ENCODE measurements at places on chromosomes 6 and 20.

GRCh38 chr6:143594647-143595046 lies 83.1 kb upstream of the PHACTR2 start:
- DNase-seq, result no peak

DNA sequence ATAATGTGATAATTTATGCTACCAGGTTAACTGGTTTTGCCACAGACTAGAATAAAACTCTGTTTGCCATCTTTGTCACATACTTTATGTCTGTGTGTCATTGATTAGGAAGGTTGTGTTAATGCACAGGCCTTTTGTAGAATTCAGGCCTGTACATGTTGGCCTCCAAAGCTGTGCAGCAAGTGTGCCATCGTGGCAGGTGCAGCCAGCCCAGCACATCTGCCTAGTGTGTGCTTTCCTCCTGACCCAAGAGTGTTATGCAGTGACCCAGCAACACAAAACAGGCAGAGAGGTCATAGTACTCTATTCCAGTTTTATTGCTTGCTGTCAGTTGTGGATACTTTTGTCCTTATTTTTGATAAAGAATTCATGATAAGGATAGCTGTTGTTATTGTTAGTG lies 3.7 kb downstream of the MAP3K4 start:
- DNase-seq, result no peak

DNA sequence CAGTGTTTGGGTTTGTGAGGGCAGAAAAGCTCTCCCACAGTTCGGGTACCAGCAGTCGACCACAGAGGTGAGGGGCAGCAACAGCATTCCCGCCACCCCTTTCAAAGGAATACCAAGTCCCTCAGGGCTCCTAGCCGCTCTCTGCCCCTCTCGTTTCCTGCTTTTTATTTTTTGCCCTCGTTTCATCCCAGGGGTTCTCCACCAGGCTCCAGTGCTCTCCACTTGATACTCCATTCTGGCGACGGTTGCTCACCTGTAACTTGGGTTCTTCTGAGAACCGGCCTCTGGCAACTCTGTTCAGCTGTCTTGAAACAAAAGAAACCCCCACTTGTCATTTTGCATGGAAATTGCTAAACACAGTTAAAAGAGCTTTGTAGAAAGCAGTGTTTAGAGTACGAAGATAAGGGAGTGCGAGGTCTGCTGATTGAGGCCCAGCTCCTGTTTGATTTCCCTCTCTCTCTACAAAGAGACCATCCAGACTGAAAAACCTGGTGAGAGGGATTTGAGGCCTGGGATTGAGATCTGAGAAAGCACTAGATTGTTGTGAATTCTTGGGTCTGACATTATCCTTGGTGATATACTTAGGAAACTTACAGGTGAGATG lies 28.7 kb downstream of the IGF2R start:
- no peak for DNase-seq

DNA sequence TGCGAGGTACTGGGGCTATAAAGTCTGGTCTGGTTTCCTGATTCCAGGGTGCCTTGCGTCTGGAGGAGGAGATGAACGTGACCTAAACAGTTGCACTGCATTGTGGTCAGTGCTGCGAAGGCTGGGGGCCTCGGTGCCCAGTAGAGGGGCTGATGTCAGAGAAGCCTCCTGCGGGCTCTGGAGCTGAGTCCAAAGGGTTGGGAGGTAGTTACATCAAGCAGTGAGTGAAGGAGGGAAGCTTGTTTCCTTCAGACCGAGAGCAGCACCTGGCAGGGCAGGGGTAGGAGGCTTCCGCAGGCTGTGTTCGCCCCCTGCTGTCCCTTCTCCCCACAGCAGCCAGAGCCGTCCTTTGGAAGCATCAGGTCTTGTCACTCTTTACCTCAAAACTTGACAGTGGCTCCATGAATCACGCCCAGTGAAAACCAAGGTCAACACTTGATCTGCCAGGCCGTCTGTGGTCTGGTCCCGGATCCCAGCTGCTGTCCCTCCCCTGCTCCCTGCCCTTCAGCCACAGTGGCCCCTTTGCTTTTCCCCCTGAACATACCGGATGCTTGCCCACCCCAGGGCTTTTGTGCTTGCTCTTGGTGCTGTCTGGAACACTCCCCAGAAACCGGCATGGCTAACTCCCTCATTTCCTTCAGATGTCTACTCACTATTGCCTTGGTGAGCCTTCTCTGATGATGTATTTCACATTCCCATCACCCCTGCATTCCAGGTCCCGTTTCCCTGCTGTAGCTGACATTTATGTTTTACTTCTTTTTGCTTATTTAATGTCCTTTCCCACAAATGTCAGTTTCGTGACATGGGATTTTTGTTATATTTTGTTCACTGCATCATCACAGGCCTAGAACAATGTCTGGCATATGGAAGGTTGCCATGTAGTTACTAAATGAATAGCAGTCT lies 7.0 kb downstream of the DYNLRB1 start:
- no peak for DNase-seq

GRCh38 chr6:133467982-133468380 lies 226.8 kb downstream of the EYA4 start:
- no peak for DNase-seq

DNA sequence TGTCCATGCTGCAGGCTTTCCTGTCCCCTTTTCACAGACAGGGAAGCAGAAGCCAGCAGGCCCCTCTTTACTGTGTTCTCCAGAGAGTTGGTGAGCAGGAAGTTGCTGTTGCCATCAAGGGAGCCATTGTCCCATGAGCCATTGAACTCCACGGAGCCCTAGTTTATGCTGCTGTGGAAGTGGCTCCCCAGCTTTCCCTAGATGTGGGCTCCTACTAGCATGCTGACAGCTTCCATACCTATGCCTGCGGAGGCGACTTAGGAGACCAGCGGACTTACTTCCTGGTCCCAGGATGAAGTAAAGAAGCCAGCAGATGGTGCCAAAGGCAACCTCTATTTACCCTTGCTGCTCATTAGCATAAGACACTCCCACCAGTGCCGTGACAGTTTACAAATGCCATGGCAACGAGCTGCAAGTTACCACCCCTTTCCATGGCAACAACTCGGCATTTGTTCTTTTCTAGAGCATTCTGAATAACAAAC lies 30.8 kb upstream of the FKBP1A start:
- DNase-seq, result no peak

GRCh38 chr6:31538805-31539400 lies 2.9 kb downstream of the DDX39B start:
- DNase-seq, result no peak

DNA sequence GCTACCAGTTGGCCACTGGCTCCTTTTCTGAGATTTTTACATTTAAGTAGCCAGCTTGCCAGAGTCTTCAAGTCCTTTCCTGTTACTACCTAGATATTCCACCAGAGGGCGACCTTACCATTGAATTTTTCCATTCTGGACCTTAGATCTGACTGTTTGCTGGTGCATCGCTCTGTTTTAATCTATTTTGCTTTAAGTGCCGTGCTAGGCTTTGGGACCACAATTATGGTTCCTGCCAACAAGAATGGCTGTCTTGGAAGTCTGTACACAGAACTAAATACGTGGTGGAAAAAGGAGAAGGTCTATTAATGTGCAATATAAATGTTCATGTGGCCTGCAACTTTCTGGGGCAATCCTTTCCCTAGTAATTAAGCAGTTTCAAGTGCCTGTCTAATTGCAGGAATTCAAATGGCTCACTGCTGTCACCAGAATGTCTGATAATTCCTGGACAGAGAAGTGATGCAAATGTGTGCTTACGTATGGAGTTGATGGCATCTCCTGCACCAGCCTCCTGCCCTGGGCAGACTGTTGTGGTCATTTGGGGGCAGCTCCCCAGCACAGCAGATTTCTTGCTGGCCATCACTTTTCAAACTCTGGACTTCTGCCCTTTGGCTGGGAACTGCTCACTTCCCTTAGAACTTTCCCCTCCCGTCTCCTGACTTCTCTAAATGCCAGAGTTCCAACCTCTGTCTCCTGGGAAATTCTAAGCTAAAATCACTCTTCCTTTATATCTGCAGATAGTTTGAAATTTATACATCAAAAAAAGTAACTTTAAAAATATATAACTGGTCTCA lies 5.6 kb upstream of the HLA-DOA start:
- DNase-seq, result no peak

DNA sequence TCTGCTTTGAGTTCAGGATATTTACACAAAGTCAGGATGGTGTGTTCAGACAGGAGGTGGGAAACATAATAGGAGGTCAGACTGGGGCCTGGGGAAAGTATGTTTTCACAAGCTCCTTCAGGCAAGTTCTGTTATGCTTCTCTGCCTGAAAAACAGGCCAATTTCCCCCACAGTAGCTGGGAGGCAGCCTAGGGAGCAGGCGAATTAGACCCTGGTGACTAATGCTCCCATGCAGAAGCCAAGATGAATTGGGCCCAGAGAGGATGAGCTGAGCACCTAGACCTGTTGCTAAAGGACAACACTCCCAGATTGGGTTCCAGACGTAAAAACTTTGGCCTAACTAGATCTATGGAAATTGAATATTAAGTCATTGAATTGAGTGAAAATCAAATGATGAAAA lies 142.2 kb upstream of the MAP3K7 start:
- no peak for DNase-seq

- DNase-seq, result no peak
Observed at GRCh38 chr20:53052380-53052779, 80.2 kb downstream of the TSHZ2 start.

GRCh38 chr6:30470968-30471367 lies 18.3 kb upstream of the HLA-E start:
- DNase-seq, result no peak
